EH (cell line): ENCODE measurements at places on chromosomes 5 and 9.

- peak; percentile 67 for DNase-seq
Measured at GRCh38 chr9:16870596-16871335, at the start of gene BNC2. Gene BNC2, minus strand, starts transcription at chr9:16870670. Its CDS starts 22 bp downstream, at chr9:16870648.

DNA sequence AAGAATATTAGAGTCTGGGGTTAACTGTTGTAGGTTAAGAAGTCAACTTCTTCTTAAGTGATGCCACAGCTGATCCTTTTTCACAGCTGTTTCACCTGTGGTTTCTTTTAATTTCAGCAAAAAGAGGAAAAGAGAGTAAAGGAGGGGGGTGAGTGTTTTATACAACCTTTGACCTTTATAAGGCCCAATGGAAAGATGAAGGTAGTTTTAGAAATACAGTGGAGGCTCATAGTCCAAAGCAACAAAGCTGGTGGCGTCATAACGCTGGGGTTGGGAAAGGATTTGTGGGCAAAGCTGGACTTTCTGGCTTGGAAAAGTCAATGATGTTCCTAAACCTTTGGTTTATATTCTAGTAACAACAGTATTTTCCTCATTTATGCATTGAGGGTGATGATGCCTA lies 49.5 kb downstream of the RCL1 start:
- DNase-seq: no peak

DNA sequence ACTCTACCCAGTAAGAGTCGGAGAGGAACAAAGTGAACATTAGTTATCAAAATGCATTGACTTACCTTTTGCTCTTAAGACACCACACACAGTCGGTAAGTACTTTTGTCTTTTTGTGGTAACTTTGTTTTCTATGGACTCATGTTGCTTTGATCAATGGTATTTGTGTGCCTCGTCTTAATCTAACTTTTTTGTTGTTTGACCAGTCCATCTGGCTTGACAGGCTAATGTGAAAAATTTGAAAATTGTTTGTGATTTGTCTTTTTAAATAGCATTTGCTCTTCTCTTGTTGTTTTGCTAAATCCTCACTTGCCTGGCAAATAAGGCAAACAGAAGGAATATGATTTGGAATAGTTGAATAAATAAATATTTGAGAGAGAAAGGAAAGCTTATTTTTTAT lies 71.4 kb upstream of the CHD1 start:
- no peak for DNase-seq

- DNase-seq: no peak
Measured at GRCh38 chr5:9201011-9201410, 344.9 kb downstream of the SEMA5A start.

DNA sequence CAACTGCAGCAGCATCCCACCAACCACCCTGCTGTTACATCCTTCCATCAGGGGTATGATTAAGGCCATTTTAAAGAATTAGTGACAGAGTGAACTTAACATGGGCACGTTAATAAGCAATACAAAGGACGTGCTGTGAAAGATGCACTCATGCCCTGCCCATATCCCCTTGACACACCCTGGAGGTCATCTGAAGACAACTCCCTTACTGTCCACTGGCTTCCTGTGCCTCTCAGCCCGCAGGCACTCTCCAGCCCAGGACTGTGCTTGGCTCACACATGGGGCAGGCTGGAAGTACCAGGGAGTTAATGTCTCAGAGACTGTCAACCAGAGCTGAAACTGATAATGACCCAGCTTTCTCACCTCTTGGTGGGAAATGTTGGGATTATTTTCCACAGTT lies 81.8 kb downstream of the TRIM36 start:
- DNase-seq: no peak

GRCh38 chr5:43647789-43648188 lies 44.8 kb downstream of the NNT start:
- DNase-seq: no peak

GRCh38 chr5:53907827-53908226 lies 347.4 kb downstream of the NDUFS4 start:
- no peak for DNase-seq

GRCh38 chr5:67233075-67233474 lies 36.5 kb upstream of the CD180 start:
- DNase-seq: peak; percentile 64

DNA sequence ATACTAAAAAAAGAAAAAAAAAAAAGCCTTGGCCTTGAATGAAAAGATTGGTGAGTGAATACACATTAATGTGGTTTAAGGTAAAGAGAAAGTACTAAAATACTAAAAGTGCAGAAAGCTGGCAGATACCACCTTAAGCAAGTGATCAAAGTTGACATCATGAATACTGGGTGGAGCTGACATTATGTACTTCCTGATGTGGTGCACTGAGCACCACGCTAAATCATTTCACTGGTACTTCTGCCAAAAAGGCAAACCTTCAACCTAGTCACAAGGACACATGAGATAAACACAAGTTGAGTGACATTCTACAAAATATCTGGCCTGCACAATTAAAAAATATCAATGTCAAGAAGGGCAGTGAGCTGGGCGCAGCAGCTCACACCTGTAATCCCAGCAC lies 33.8 kb upstream of the PANK3 start:
- no peak for DNase-seq

DNA sequence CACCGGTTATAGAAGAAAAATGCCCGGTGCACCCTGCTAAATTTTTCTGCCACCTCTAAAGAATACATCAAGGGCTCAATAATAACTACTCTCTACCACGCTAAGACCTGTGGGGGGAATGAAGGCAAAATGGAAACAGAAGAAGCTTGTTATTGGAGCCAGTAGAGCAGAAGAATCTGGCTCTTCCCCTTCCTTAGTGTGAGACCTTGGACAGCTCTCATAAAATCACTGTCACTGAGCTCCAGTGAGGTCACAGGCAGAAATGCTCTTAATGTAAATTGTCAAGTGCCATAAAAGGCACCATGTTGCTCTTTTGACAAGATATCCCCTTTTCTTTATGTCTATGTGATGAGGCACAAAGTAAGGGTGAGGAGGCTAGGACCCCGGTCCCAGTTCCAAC lies 74.4 kb downstream of the ASTN2 start:
- no peak for DNase-seq

- peak; percentile 80 for DNase-seq
Measured at GRCh38 chr5:119274767-119275130, 81.1 kb upstream of the TNFAIP8 start.

GRCh38 chr5:72587661-72588308 lies 80.6 kb upstream of the ZNF366 start:
- peak; percentile 52 for DNase-seq

- DNase-seq: peak; percentile 37
Measured at GRCh38 chr9:91303741-91304415, 57.8 kb downstream of the AUH start.

GRCh38 chr9:111078391-111079038 lies 40.2 kb upstream of the LPAR1 start:
- peak; percentile 16 for DNase-seq

- DNase-seq: peak; percentile 86
Measured at GRCh38 chr5:157748760-157749461, 5.4 kb downstream of the LSM11 start.

- DNase-seq: peak; percentile 22
Measured at GRCh38 chr9:37390759-37391158, 31.7 kb upstream of the GRHPR start.

- no peak for DNase-seq
Measured at GRCh38 chr5:54098267-54098666, 212.1 kb downstream of the ARL15 start.

GRCh38 chr9:106677830-106678229 lies 185.1 kb upstream of the ZNF462 start:
- DNase-seq: no peak

DNA sequence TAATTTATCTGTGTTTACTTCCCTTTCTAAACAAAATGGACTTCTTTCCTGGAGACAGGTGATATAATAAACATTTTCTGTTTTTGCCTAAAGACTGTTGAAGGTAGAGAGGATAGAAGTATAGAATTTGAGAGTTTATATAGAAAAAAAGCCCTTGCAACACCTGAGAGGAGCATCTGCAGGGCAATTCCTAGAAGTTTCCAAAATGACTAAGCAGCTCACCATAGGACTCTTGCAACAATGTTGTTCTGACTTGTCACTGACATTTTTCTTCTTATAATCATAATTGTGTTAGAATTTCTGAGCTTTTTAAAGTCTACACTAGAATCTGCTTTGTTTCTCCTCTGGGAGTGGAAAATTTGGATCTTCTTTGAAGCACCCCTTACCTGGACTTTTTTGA lies 216.8 kb downstream of the TUSC1 start:
- no peak for DNase-seq

GRCh38 chr9:78115073-78115472 lies 83.5 kb upstream of the GNAQ start:
- peak; percentile 17 for DNase-seq

DNA sequence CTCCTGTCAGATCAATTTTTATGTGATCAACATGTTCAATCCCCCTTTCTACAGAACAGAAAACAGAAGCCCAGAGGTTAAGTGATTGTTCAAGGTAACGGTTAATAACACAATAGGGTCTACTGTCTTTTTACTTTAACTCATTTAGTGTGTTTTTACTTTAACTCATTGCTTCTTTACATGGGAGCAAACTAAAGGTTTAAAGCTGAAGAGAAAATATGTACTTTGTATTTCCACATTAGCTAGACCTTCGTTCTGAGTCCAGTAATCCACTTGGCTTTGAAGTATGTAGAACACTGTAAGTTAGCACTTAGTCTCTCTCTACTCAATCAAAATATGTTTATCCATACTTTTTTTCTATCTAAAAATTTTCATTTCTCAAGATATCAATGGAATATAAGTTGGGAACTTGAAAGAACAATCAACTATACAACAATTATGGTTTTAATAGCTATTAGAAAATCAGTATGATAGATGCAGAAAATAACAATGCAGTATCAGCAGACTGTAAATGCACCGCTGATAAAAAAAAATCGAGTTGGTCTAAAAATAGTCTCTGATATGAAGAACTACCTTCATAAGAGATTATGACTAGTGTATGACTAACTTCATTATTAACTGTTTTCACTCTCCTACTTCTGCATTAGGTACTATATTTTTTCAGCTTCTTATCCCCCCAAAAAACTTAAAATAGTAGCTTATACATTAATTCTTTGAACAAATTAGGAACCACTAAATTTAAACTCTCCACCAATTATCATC lies 20.6 kb downstream of the PGGT1B start:
- no peak for DNase-seq

- no peak for DNase-seq
Measured at GRCh38 chr5:137648361-137648760, 87.5 kb downstream of the KLHL3 start.

- no peak for DNase-seq
Measured at GRCh38 chr5:167804512-167805220, 486.8 kb upstream of the WWC1 start.

- no peak for DNase-seq
Measured at GRCh38 chr9:109369285-109369684, 48.4 kb upstream of the EPB41L4B start.

DNA sequence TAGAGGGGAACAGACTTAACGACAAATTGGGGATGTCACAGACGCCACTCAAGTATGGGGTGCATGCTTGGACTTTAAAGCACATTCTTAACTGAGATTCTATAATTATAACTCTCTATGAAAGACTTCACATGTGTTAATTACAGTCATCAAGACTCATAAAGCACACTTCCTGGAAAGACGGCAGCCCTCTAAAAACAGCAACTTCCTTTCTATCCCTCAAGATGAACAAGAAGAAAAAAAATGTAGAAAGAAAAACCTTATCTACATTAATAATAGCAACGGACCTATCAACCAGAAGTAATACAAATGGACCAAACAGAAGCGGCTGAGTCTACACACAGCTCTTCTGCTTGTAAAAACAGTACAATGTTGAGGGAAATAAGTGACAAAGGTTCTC lies 21.2 kb downstream of the GNAQ start:
- DNase-seq: no peak

DNA sequence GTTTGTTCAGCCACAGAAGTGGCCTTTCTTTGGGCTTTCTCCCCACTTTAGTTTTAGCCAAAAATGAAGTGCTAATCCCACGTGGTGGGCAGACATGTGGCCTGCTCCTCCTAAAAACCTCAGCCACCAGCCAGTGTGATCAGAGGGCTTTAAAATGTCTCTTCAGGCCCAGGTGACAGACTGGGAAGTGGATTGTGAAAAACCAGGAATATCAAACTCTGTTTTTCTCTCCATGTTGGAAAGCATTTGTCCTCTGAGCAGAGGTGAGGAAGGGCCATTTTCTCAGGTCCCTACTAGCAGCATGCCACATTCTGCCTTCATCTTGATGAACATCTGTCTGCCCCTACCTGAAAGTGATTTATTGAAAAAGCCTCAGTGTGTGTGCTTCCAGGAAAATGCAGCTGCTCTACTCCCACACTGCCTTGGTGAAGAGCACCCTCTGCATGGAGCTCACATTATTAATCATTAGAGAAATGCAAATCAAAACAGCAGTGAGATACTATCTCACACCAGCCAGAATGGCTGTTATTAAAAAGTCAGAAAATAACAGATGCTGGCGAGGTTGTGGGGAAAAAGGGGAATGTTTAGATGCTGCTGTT lies 181.2 kb upstream of the DMAC1 start:
- no peak for DNase-seq

- no peak for DNase-seq
Measured at GRCh38 chr9:33297432-33297831, 7.1 kb downstream of the NFX1 start.

- peak; percentile 11 for DNase-seq
Measured at GRCh38 chr9:13948037-13948436, 365.9 kb downstream of the NFIB start.

DNA sequence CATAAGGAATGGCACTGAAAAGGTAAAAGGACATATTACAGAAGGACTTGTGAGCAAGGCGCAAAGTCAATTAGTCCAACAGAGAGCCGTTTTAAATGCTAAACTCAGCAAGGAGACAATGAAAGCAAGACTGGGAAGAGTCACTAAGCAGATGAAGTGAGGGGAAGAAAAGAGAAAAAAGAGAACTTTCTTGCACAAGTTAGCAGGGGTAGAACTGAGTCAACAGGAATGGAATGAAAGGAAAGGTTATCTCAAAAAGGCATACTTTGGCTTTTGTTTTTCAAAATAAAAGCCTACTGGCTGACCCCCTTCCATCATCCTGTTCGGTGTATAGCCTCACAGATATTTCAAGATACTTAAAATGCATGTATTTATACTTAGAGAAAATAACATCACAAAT lies 75.0 kb downstream of the NR6A1 start:
- DNase-seq: peak; percentile 81

DNA sequence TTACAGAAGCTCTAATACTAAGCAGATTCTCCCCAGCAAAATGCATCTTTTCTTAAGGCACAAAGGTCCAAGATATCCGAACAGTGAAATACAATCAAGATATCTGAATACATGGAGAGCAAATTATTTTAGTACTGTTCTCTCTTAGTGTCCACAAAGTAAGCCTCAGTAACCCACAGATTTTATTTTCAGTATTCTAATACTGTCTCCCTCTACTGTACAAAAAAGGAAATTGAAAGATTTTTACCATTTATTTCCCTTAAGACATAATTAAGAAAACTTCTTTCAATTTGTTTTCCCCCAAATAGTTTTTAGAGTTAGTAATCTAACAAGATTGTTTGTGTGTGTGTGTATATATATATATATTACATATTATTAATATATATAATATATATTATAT lies 24.7 kb upstream of the NOL6 start:
- DNase-seq: peak; percentile 37

- no peak for DNase-seq
Measured at GRCh38 chr5:132176987-132177386, 50.7 kb downstream of the P4HA2 start.
